HT1080 (cell line): ENCODE measurements at places on chromosomes 11 and 22. TPM values are rescaled to one million over a fixed set of nuclear protein-coding genes. Genes with fewer than 3 reads are reported as not detected.

DNA sequence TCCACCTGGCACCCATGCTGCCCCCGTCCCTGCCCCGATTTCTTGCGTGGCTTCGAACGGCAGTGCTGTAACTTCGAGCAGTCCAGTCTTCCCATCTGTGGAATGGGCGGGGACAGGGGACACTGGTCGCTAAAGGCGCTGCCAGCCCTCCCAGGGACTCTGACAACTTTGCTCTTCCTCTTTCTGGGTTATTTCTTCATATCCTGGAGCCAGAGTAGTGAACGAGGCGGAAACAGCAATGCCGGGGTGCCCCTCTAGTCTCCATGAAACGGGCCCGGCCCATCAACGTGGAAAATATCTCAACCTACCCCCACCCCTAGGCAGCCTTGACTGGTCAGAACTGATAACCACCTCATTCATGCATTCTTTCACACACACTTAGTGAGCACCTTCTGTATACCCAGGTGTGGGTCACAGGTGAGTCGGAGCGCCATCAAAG, 42.8 kb downstream of the TRIOBP start:
- DNase-seq, result no peak

DNA sequence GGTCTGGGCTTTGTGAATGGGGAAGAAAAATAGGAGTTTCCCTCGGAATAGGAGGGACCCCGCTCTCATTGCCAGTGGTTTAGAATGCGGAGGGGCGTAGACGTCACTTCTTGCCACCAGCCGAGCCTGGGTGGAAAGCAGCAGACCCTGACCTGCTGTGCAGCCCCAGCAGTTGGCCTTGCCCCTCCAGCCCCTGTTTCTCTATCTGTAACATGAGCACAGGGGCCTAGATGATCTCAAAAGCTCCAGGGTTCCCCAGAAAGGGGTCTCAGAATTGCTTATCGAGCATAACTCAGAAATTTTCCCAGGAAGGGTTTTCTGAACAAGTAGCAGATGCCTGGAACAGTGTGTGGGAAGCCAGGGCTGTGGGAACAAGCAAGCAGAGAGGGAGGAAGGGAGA, 43.9 kb downstream of the C11orf91 start:
- no peak for DNase-seq

DNA sequence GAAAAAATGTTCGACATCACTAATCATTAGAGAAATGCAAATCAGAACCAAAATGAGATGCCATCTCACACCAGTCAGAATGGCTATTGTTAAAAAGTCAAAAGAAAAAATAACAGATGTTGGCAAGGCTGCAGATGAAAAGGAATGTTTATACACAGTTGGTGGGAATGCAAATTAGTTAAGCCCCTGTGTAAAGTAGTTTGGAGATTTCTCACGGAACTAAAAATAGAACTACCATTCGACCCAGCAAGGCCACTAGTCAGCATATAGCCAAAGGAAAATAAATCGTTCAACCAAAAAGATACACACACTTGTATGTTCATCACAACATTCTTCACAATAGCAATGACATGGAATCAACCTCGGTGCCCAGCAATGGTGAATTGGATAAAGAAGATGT, 503.2 kb downstream of the OPCML start:
- no peak for DNase-seq

GRCh38 chr11:122633219-122633829, 22.2 kb upstream of the UBASH3B start:
- peak; percentile 63 for DNase-seq

GRCh38 chr11:69394869-69395246, 86.6 kb upstream of the LINC01488 start:
- DNase-seq, result no peak

DNA sequence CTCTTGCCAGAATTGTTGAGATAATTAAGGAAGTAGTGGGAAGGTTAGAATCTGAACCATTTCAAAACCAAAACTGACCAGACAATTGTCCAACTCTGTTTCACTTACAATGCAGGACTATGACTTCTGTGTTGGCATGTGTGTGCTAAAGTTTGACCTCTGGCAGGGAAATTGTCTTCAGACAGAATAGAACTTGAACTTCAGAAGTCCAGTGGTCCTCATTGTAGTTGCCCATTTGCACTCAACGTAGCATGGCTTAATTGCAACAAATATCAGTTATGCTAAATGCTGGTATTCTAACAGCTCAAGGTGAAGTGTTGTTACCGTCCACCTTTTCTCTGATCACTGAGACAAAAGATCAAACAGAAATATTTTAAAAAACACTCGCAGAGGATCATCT, 47.2 kb downstream of the BLID start:
- no peak for DNase-seq

DNA sequence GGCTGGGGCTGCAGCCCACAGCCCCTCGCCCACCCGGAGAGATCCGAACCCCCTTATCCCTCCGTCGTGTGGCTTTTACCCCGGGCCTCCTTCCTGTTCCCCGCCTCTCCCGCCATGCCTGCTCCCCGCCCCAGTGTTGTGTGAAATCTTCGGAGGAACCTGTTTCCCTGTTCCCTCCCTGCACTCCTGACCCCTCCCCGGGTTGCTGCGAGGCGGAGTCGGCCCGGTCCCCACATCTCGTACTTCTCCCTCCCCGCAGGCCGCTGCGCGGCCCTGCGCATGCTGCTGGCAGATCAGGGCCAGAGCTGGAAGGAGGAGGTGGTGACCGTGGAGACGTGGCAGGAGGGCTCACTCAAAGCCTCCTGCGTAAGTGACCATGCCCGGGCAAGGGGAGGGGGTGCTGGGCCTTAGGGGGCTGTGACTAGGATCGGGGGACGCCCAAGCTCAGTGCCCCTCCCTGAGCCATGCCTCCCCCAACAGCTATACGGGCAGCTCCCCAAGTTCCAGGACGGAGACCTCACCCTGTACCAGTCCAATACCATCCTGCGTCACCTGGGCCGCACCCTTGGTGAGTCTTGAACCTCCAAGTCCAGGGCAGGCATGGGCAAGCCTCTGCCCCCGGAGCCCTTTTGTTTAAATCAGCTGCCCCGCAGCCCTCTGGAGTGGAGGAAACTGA, 731 bp downstream of the GSTP1 start:
- DNase-seq, result no peak

The APOL4 gene
- total RNA-seq, result not detected in 2 replicates

The CTSW gene
- total RNA-seq, result 0.24 and 0.57 TPM in 2 replicates

- peak; percentile 96 for DNase-seq
Measured at GRCh38 chr11:46363455-46364005, 16.3 kb downstream of the DGKZ start.

GRCh38 chr11:44539971-44540370, 25.5 kb upstream of the CD82 start:
- no peak for DNase-seq

DNA sequence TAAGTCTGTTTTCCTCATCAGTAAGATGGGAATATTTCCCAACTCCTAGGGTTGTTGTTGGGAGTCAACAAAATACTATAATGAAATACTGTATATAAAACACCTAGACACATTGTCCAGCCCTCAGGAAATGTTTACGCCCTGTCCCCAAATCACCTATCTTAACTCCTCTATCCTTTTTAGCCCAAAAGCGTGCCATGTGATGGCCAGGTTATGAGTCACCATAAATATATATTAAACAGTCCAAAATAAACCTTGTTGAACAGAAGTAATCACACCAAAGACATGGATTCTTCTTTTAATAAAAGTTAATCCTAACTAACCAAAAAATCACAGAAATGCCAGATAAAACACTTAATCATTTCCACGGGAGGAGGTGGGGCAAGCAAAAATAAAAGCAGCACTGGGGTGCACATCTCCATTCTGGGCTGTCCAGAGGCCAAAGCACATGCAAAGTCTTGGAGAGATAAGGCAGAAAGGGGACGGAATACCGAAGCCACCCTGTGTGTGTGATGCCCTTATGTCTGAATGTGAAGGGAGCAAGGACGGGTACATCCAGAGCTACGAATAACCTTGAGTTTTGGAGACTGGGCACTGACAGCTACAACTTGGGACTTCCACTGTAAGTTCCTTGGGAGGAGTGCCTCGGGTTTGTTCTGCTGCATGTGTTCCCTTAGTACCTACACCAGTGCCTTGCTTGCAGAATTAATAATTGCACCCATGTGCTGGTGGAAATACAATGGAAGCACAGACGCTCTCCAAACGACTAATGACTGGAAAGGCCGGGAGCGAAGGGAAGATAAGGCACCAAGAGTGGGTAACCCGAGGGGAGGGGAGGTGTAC, 1.1 kb downstream of the OSBP start:
- no peak for DNase-seq

DNA sequence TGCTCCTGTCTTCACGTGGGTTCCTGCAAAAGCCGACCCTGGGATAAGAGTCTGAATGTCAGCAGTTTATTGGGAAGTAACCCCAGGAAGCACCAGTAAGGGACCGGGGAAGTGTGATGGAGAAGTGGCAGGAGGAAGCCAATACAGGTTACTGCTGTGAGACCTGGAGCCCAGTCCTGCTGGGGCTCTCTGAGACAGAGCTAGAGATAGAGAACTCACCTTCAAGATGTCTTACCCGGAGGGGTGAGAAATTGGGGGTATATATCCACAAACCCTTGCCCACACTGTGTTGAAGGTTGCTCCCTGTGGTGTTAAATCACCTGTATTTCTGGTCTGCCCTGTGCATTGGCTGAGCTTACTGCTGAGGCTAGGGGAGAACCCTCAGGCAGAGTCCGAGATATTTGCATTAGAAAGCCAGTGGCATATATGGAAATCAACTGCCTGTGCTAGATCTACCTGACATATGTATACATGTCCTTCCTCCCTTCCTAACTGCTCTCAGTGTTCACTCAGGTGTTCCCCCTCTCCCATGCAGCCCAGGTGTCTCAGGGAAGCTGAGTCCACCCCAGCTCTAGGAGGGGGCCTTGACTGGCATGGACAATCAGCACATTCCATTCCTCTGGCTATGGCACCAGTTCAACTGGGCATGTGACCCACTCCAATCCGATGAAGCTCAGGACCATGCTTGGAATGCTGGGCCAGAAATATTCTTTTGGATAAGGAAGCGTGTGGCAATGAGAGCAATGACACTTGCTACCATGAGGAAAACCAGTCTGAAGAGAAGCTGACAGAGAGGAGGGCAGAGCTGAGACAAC, 6.8 kb upstream of the MICAL2 start:
- DNase-seq, result no peak

GRCh38 chr22:25111579-25112517, 87.8 kb upstream of the CRYBB3 start:
- no peak for DNase-seq

DNA sequence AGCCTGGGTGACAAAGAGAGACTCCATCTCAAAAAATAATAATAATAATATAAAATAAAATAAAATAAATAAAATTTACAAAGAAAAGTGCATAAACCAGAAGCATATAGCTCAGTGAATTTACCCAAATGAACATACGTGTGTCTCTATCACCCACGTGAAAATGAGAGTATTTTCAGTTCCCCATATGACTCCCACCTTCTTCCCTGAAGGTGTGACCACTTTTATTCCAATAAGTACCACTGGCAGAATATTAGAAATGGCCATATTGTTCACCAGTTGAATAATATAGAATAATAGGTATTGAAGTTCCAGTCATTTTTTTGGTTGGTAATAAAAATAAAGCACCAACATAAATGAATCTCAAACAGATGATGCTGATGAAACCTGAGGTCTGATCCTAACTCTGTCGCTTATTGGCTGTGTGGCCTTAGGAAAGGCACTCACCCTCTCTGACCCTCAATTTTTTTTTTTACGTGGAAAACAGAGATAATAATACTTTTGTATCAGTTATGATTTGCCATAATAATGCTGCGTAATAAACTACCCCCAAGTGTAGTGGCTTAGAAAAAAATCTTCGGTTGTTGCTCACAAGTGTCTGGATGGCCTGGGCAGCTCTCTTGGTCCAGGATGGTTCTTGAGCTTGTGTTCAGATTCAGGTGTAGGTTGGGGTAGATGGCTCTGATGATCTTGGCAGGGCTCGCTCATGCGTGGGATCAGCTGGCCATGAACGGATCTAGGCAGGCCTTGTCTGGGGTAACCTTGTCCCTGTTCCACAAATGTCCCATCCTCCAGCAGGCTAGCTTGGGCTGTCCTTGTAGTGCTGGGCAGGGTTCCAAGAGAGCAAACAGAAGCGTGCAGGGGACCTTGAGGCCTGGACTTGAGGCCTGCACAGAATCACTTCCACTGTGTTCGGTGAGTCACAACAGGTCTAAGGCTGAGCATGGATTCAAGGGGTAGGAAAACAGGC, 88.1 kb downstream of the MYO18B start:
- no peak for DNase-seq

DNA sequence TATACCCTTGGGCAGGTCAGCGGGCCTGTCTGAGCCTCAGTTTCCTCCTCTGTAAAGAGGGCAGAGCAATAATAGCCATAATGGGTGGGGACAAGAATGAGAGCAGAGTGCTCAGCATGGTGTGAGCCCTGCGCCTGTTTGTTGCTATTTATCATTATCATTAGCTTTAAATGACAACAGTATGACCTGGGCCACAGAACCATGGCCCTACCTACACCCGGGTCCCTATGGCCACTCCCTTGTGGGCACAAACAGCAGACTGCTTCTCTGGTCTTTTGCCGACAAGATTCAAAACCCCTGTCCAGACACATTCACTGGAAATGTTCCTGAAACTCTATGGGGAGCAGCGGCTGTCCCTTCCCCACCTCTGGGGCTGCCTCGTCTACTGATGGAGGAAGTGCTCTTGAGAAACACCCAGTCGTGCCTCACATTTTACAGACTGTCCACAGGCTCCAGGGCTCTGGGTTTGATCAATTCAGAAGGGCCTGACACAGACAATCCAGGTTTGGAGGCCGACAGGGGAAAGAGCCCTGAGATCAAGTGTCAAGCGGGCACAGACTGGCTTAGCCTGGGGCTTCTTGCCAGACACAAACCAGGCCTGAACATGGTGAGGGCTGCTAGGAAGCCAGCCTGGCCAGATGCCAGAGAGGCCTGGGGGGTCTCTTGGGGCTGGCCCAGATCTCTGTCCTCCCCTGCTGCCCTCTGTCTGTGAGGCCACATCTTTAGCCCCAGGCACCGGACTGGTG, 112.5 kb upstream of the CD82 start:
- no peak for DNase-seq

- DNase-seq, result no peak
Measured at GRCh38 chr22:27466778-27467438, 334.6 kb downstream of the MN1 start.

DNA sequence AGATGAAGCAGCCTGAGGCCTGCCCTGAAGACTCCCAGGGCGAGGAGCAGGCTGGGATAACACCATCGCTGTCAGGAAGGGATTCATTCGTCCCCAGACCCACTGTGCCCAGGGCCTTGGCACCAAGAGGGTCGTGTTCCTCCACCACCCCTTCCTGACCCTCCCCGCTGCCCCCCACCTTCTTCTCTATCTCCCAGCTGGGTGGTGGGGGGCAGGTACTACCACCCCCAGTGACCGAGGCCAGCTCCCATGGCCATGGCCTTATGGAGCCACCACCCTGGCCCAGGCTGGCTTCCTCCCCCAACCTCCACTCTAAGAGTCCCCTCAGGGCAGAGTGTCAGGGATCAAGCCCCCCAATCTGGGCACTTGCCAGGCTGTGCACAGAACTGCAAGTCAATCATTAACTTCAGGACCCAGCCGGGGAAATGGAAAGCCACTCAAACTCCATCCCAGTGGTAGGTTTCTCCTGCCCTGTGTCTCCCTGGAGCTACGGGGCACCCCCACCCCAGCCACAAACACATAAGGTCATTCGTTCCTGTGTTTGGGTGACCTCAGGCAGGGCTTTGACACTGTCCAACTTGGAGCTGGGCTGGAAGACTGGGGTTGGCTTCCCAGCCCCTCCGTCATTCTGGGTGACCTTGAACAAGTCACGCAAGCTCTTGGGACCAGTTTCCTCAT, 33.3 kb upstream of the WNT11 start:
- no peak for DNase-seq

- DNase-seq, result no peak
Measured at GRCh38 chr22:21996175-21996720, 13.7 kb upstream of the TOP3B start.
